Activated T-helper 9 cell treated with anti-CD3 and anti-CD28 coated beads, Interleukin-2, amount 50 U/mL, for 16 hours (primary cell): ENCODE measurements at places on chromosomes 2 and 18.

GRCh38 chr2:144421606-144422510, 98.1 kb downstream of the ZEB2 start:
- DNase-seq, result no peak

DNA sequence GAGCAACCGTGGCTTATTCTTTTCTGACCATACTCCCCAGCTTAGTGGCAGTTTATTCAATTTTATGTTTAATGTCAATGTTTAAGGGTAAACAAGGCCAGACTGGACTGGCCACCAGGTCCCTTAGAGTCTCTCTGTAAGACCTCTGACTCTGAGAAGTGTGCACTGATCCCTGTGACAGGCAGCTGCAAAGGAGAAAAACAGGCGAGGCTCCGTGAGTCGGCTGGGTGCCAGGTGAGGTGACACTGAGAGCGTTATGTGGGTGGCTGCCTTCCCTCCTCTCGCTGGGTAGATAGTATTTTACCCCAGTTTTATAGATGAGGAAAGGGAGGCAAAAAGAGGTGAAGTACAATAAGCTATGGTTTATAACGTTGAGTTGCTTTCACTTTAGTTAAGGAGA, 139.4 kb upstream of the HDAC4 start:
- no peak for DNase-seq

DNA sequence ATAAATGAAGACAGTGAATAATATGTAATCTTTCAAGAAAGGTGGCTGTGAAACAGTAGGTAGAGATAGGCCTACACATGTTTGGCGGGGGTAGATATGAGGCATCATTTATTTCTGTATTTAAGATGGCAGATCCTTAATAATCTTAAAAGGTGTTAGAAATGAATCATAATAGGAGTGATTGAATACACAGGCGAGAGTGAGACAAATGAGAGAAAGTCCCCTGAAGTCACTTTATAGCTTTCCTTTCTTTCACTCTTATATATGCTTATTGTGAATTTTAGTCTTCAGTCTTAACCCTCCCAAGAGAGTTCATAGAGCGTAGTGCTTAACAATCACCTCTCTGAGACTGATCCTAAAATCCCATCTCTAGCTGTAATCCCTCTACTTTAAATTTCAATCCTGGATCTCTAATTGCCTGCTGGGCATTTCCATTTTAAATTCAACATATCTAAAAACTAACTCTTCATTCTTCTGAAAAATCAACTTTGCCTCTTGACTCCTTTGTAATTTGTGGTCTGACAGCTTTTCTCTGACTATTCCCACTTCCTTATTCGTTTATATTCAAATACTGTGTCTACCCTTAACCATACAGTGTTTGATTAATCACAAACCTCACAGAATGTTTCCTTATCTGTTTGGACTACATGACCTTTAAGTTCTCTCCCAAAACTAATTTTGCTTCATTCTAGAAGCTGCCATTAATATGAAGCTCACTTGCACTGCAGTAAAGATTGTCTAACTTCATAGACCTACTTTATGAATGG, 463.7 kb upstream of the FSIP2 start:
- no peak for DNase-seq

GRCh38 chr2:166230724-166231070, 102.9 kb upstream of the SCN1A start:
- DNase-seq, result no peak

DNA sequence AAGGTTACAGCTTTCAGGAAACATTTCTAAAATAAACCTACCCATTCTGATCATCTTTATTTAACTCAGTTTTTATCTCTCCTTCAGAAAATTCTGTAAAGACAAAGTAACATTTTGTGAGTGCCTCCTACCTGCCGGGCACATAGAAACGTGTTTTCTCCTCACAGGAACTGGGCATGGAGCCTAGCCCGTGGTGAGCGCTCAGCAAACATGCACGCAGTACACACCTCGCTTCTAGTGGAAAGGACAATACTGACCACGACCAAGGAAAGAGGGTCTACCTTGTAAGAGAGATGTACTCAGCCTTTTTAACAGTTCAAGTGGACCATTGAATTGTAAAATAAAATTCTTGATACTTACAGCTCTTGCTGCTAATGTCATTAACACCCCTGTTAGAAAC, 24.8 kb upstream of the KIDINS220 start:
- no peak for DNase-seq

GRCh38 chr2:207606399-207606798, 18.8 kb downstream of the METTL21A start:
- DNase-seq, result no peak

DNA sequence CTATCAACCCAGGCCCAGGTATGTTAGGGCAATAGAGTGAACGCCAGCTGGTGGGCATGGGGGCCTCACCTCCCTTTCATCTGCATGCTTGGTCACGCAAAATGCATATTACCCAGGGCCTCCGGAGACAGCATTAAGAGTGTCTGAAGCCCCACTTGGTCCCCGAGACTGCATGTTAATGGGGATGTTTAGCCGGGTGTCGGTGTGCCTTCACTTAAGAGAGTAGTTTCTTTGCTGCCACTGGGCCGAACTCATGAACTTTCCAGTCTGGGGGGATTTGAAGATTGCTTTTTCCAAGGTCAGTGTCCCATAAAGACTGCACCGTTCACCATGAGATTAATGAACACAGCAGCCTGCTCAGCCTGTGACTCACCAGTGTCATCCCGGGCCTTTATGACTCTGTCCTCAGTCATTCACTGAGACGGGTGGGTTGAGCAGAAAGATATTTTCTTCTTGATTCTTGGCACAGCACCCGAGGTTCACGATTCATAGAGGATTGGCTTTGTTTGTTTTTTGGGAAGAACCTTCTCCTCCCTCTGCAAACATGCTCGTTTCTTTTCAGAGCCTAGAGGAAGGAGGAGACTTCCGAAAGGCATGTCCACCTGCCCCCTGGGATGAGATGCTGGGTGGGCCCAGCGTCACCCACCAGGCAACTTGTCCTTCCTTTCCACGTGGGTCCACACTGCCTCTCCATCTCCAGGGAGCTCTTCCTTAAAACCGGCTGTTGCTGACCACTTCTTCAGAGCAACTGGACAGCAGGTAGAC, 199.1 kb downstream of the GLI2 start:
- no peak for DNase-seq

DNA sequence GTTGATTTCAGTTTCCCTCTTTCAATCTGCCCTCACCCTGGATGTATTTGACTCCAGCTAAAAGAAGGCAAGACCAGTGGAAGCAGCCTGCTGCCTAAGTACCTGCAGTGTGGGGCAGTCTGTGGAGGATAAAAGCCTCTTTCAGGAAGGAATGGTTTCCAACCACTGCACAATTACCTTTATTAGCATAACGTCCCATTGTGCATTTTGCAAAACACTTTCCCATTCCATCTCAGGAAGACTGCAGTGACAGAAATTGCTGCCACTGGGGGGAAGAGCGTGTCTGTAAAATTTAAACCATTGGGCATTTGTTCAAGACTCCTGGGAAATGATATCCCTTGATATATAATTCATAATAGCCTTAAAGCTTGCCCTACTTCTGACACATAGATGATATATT, 26.2 kb downstream of the CYRIA start:
- no peak for DNase-seq

- DNase-seq, result no peak
These were observed 261.2 kb downstream of the TXNL1 start for GRCh38 chr18:56377231-56377630.

GRCh38 chr2:70516596-70516995, 37.0 kb downstream of the TGFA start:
- no peak for DNase-seq

DNA sequence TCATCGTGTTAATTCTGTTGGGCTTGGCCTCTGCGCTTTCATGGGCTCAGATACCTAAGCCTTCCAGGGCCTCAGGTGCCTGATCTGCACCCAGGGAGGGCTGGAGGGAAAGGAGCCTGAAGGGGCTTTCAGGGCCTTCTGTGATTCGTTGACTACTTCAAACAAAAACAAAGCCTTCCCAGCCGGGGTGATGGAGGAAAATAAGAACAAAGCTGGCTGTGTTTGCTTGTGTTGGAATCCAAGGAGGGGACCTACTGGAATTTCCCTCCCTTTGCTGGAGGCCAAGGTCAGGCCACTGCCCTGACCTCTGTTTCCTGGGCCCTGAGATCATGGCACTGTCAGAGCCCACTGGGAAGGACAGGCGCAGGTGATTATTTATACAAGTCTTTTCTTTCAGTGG, 135.3 kb downstream of the KLHL29 start:
- no peak for DNase-seq

DNA sequence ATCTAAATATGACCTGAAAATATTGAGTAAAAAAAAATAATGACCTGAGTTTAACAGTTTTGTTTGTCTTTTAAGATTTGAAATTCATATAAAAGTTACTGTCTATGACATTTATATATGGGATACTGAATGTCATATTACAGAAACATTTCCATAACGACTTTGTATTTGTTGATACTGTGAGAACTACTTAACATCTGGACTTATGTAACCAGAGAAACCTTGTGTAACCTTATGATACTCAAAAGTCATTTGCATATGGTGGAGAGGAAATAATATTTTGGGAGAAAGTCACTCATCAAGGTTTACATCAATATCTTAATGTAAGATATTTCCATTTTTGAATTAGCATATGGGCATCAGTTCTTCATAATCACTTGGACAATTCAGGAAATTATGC, 12.6 kb downstream of the MFSD6 start:
- DNase-seq, result no peak

DNA sequence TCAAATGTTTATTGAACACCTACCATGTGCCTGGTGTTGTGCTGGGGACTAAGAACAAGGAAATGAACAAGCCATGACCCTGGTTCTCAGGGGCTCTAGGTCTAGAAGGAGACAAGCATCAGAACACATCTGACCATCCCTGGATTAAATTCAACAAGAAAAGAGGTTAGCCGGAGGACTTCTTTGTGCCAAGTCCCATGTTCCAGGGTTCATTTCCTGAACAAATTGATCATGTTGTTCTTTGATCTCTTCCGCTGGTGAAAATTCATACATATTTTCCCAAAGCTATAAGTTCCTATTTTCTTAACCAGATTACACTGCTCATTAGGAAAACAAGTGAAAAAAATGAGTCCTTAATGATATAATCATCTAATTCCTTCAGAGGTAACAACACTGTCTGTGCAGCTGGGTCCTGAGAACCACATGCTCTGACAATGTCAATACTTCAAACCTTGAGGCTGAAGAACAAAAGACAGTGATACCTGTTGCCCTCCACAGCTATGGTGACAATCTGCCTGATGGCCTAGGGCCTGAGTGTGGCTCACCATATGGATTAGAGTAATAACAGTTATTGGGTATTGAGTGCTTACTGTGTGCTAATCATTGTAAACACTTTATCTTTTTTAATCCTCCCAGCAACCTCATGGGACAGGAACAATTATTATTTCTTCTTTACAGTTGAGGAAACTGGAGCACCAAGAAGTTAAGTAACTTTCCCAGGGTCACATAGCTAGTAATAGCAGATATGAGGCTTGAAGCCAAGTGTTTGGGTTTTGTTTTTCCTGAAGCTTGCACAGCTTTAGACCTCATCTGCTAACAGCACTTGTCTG, 24.6 kb upstream of the INO80C start:
- DNase-seq, result no peak

GRCh38 chr2:226943862-226944620, 108.2 kb downstream of the RHBDD1 start:
- no peak for DNase-seq

- DNase-seq, result no peak
These were observed 90.4 kb upstream of the CBLN2 start for GRCh38 chr18:72634500-72634899.

DNA sequence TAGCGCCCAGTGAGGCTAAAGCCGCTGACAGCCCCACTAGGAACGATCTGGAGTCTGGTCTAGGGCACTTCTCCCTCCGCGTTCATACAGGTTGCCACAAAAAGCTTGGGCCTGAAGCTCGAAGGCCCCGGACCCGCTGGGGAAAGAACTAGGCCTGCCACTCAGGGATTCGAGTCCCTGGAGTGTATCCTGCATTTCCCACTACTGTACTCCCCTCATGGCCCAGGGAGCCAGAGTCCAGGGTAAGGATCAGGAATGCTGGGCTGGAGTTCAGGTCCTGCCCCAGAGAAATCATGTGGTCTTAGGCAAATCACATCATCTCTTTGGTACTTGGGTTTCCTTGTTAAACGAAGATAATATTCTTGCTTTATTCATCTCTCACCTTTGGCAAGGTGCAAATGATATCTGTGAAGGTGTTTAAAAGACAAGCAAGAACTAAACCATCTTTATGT, 1.4 kb upstream of the ZFP36L2 start:
- no peak for DNase-seq

DNA sequence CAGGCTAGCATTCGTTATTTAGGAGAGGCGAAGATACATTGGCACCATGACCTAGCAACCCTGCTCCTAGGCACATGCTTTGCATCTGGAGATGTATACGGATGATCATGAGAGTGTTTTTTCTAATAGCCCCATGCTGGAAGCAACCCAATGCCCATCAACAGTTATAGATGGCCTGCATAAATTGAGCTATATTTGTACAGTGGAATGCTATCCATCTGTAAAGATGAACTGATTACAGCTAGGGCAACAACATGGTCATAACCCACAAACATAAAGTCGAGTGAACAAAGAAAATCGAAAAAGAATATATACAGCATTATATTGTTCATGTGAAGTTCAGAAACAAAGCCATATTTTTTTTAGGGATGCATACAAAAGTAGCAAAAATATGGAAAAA, 20.6 kb upstream of the CHRNA1 start:
- no peak for DNase-seq

DNA sequence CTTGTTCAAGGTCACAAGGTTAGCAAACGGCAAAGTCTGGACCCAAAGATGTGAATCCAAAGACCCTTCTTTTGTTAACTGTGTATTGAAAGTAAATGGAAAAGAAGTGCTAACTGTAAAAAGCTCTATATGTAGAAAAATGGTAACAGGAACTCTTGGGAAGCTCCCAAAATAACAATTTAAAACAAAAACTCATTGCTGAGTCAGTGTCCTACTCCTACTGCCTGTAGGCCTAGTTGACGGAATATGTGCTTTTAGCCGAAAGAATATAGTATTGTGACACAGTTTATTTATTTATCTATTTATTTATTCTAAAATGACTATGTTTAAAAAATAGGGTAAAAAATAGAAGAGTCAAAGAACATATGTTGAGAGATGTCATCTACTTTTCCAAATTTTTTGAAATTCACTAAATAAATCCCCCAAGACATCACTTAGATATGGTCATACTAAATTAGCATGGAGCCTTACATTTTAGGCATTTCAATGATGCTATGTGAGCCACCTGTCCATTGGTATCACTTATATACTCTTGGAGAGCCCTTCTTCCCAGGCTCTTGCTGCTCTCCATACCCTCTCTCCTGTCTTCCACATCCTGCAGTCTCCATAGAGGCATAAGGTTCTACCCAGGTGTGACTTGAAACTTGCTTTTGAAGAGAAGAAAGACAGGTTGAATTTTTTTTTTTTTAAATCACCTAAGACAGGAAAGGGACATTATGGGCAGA, 13.7 kb downstream of the COL5A2 start:
- no peak for DNase-seq

- no peak for DNase-seq
These were observed 106.4 kb downstream of the BCL2L11 start for GRCh38 chr2:111226876-111227700.

DNA sequence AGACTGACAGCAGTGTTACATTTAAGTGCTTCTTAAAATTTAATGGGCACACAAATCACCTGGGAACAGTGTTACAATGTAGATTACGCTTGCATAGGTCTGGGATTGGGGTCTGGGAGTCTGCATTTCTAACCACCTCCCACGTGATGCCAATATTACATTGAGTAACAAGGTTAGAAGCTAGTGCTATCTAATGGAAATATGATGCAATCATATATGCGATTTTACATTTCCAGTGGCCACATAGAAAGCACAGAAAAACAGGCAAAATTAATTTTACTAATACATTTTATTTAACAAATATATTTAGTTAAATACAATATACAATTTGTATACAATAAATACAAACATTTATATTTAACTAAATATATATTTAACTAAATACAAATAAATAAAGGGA, 53.7 kb downstream of the SCN7A start:
- DNase-seq, result no peak
